ENCODE measurements at places on chromosomes 16 and 17.
A peak's percentile ranks its signal among the peaks of the same experiment; 100 is the strongest.

- DNase-seq, result no peak
These were observed 149.3 kb downstream of the CLEC16A start for GRCh38 chr16:11093572-11094074.

GRCh38 chr16:50235581-50235980 lies 30.8 kb upstream of the ADCY7 start:
- DNase-seq, result no peak

DNA sequence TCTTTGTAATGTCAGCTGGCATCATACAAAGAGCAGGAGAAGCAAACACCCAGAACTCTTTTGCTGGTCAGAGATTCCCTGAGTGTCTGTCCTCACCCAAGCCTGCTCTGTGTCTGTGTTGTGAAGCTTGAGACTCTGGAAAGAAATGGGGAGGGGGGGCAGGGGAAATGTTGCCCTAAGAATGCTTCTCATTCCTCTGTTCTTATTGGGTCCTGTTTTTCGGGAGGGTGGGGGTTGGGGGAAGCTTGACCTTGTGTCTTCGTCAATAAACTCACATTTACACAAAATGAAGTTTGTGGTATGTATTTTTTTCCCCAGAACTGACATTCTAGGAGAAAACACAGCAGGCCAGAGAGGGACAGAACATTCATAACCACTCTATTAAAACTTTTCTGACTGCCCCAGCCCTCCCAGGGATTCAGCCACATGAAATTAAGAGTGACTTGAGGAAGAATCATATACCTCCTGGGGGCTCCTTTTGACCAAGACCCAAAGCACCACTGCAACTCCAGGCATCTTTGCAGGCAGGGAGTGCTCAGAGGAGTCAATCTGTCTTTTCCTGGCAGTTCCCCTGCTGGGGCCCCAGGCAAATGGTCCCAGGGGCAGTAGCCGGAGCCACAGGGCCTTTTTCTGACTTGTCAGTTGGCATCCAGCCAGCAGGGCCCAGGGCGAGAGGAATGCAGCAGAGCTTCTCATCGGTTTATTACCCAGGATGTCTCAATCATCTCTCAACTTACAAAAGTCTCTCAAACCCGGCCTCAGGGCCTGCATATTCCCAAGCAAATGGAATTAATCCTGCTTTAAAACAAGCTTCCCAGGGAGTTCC lies 5.1 kb upstream of the RASL10B start:
- peak; percentile 33 for DNase-seq

DNA sequence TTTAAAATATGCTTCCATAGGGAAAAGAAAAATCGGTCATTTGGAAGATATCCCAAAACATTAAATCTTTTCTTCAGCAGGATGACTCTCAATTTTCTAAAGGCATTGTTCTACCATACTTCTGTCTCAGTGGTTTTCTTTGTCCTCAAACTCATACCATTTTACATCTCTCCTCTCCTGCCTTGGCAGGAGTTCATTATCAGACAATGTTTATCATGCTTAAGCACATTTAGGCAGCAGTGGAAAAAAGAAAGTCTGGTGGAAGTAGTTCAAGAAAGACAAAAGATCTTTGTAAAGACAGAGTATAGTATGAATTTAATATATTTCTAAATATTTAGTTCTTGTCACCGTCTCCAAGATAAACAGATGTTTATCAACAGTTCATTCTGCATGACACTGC lies 68.2 kb downstream of the CDK12 start:
- DNase-seq, result no peak

- DNase-seq, result no peak
These were observed 44.8 kb downstream of the CPPED1 start for GRCh38 chr16:12758670-12759558.

DNA sequence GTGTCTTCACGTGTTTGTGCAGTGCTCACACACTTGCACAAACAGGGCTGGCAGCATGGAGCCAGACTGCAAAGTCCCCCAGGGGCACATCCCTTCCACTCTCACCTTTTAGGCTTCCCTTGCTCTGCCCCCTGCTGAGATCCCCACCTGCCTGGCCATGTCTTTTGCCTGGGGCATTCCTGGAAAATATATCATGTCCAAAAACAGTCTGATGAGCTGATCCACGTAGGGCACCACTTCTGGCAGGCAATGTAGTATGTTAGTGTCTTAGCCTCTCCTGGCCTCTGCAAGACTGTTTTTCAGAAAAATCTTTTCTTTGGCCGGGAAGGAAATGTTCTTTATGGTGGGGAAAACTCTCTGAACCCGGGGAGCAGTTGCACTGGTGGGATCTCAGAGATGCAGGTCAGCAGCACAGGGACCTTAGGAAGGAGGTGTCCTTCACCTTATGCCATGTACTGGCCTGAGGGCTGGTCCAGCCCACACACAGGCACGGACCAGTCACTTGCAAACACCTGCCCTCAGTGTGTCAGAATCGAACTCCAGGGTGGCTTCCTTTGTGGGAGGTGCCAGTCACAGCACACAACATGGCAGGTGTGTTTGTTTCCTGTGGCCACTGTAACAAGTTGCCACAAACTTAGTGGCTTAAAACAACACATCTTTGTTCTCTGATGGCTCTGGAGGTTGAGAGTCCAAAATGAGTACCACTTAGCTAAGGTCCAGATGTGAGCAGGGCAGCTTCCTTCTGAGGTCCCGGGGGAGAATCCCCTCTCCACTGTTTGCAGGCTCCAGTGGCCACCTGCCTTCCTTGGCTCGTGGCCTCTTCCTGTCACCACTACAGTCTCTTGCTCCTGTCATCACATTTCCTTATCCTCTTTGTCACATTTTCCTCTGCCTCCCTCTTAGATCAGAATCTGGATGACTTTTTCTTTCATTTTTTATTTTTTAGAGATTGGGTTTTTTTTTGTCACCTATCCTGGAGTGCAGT lies 46.6 kb downstream of the MPRIP start:
- no peak for DNase-seq

DNA sequence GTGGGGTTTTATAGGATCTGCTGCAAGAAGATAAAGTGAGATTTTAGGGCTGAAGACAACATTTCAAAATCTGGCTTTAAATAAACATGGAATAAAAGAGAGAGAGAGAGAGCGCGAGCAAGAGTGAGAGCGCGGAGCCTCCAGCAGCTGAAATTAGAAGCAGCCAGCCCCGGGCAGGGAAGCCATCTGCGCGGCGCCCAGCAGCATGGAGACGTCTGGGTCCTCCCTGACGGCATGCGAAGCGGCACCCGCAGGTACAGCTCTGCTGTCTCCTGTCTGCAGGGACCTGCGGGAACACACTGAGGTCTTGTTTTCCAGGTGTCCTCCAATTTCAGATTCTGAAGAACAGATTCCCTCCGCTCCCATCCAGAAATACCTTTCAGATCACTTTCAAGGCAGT lies 7.9 kb upstream of the BAIAP2 start:
- no peak for DNase-seq

DNA sequence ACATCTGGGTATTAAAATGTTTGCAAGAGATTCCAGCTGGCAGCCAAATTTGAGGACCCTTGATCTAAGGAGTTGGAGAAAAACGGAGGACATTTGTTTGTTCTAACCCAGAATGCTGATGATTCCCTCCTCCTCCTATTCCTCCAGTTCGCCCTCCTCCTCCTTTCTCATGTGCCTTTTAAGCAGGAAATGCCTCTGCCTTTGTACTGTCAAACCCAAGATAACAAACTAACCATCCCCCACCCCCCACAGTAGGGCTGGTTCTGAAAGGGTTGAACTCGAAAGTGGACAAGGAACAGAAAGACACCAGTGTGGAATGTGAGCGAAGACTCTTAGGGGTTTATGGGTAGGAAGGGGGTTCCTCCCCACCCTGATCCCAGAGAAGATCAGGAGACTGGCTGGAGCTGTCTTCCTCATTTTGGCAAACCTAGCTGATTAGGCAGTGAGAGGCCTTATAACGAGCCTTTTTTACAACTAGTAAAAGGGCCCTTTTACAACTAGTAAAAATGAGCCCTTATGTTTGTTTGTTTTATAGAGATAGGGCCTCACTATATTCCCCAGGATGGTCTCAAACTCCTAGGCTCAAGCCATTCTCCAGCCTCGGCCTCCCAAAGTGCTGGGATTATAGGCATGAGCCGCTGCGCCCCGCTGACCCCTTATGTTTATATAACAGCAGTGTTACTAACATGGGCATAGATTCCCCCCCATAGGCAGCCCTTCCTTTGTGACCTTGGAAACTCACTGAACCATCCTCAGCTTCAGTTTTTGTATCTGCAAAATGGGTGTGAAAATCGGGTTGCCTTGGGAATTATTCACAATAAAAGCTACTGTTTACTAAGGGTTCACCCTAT lies 975 bp downstream of the CHD9 start:
- peak; percentile 59 for DNase-seq

GRCh38 chr17:80793851-80794267 lies 197.8 kb upstream of the CHMP6 start:
- DNase-seq, result no peak

GRCh38 chr17:56319531-56319930 lies 166.3 kb downstream of the ANKFN1 start:
- DNase-seq, result peak; percentile 76

GRCh38 chr17:81968850-81969812 lies 8.1 kb upstream of the NOTUM start:
- no peak for DNase-seq
